ENCODE measurements at places on chromosomes 2 and 18.
A peak's percentile ranks its signal among the peaks of the same experiment; 100 is the strongest.

DNA sequence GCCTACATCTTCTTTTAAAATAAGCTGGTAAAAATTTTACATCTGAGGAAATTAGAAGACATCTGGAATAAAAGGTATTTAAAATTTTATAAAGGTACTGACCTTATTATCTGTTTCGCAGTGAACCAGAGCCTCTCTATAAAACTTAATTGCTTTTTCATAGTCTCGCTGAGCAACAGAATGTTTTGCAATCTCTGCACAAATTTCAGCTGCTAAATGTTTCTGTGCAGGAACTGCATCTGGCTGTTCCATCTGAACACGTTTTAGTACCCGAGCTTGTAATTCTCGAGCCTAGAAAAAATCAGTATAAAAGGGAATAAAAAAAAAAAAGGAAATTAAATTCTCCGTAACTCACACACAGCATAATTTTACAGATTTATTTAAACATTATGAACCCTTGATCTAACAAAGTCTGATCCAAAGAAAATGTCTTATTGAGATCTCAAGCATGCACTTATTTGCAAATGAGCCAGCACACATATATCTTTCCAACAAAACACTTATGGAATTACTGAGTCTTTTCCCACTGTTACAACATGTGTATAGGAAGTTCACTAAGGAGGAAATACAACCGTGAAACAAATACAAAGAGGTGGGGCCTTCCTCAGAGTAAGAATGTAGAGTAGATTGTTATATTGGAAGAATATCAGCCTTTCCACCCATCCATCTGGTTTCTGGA lies 51.8 kb downstream of the TTC21B start:
- DNase-seq: no peak

GRCh38 chr2:174971868-174972781 lies 33.1 kb downstream of the CHN1 start:
- DNase-seq: no peak

GRCh38 chr2:68387408-68388350 lies 22.6 kb downstream of the PLEK start:
- DNase-seq: no peak

- no peak for DNase-seq
Observed at GRCh38 chr18:6221602-6222014, 193.1 kb downstream of the L3MBTL4 start.

DNA sequence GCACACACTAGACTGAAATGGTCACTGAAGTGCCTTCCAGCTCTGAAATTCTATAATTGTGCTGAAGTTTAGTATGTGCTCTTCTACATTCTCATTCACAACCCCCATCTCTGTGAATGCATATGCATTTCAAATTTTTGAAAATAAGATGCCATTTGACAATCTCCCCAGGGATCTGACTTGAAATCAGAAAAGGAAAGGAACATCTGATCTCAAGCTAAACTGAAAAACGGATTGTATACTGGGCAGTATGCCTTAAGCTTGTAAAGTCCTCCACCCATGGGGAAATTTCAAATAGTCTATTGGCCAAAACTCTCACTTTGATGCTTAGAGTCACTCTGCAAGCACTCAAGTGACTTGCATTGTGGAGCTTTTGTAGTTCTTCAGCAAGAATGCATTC lies 22.9 kb downstream of the FAP start:
- no peak for DNase-seq

DNA sequence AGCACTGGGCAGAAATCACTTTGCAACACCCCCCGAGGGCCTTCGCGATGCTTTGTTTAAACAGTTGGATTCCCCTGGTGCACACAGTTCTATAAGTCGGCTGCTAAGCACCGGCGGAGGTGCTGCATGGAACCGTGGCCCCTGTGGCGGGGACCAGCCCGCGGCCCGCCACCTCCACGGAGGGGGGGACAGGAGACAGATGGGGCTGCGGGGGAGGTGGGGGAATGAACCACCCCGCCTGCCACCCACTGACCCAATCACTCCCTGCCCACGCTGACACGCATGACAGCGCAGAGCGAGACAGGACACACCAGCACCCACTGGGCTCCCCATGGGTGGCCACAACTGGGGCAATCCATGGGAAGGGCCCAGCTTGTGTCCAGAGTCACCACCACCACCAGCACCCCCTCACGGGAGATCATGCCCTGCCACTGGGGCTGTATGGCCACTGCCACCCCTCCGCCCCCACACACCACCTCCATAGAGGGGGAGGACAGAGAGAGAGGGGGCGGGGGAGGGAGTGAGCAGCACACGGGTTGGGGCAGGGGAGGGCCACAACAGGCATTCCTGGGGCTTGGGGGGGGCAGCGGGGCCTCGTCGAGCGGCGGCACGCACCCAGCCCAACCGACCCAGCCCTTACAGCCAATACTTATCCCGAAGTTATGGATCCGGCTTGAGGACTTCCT lies 118.3 kb upstream of the ANKRD30BL start:
- no peak for DNase-seq

DNA sequence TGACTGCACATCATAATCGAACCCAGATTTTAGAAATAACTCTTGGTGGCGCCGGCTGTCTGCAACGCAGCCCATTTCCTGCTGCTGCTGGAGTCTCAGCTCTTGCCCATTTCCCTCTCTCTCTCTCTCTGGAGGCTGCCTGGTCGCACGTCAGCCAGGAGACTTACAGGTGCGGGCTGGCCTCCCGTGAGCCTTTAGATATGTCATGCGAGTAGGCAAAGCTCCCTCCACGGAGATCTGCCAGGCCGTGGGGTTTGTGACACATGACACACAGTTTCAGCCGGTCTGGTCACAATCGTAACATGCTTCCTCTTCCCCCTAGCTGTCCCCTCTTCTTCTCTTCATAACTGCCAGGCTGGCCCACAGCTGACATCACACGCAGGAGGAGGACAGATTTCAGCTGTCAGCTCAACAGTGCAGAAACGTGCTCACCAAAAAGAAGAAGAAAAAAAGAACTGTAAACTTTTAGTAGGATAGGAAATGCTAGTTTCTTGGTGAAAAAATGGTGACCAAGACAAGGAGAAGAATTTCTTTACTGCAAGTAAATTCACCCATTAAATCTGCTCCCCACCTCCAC lies 489.3 kb downstream of the ZNF516 start:
- no peak for DNase-seq

DNA sequence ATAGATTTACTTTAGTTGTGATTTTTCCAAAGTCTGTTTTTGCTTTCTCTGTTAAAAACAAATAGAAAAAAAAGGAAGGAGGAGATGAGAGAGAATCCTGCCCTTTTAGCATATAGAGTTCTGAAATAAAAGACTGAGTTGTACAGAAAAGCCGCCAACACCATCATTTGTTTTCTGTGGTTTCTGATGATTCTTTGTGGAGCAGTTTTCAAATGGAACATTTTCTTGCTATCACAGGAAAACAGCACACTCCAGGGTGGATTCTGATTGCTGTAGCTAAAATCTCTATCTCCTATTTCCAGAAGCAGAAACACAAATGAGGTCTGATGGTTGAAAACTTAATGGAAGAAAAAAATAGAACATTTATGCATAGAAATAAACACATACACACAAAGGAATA lies 144.6 kb upstream of the L3MBTL4 start:
- no peak for DNase-seq

GRCh38 chr2:163731735-163732134 lies 4.1 kb downstream of the FIGN start:
- no peak for DNase-seq

DNA sequence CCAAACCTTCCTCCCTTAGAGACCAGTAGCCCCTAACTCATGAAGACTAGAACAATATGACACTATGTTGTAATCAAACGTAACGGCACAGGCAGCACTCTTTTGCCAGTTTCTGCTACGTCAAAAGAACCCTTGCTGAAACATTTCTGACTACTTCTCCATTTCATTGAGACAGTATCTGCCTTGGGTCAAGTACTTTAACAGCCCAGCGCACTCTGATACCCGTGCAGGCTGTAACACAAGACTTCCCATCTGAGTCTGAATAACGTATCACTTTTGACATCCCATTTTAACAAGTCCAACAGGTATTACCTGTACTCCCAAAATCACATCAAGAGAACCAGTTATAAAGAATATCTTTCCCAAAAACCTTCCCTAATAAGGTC lies 38.4 kb downstream of the TBC1D8 start:
- no peak for DNase-seq

- DNase-seq: no peak
Observed at GRCh38 chr2:173568054-173568453, 213.4 kb downstream of the CDCA7 start.

DNA sequence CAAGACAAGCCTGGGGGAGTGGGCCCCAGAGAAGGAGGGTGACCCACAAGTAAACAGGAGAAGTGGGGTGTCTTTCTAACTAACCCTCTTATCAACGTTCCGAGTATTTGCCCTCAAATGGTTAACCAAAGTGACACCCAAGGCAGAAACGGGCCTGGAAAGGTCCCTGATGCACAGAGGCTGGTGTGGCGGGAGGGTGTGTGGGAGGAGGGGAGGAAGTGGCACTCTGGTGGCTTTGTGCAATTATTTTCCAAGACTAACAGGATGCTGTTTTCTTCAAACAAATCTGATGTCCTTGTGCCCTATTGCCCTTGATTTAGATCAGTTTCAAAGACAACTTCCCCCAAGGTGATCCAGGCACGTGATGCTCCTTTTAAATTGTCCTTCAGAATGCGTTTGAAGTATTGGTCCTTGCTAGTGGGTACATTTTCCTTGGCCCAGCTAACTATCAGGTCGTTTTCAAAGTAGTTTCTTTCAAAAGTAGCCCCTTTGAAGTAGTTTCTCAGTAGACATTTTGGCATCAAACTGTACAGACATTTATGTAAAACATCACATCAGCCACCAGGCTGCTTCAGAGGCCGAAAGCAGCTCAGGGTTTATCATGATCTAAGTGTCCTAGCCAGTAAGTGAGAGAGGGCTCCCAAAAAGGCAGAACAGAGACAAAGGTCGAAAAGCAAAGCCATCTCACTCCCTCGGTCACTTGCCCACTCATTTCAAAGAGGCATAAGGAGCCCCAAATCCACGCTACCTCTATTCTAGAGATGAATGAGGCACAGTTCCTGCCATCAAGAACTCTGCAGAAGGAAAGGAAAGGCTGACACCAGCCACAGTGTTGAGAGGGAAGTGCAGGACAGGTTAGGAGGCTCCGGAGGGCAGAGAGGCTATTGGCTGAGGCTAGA lies 371.1 kb upstream of the ID2 start:
- no peak for DNase-seq

DNA sequence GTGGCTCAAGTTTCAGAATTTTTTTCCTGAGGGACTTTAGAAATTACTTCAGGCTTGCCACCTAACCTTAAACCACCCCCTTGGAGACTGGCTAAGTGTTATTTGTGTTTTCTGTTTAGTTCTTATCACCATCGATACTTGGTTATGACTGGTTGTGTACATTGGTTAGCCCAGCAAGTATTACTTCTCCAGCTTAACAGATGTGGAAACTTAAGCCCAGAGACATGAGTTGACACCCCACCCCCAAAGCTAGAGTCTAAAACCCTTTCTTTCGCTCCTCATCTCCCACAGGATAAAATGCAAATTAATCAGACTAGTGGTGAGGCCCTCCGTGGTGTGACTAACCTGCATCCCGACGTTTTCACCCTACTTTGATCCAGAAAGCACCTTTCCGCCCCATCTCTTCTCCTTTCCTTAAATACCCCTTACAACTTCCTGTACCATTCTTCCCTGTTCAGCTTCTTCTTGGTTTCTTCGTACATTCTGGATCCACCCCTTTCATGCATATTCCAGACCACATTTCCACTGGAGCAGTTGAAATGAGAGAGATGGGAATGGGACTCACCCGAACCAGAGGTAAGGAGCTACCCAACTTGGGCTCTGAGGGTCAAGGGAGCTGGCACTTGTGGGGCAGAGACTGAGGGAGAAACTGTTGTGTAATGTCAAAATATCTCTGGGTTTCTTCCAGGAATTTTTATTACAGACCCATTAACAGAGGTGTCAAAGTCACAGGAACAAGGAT lies 819 bp upstream of the MAP3K2 start:
- DNase-seq: no peak

DNA sequence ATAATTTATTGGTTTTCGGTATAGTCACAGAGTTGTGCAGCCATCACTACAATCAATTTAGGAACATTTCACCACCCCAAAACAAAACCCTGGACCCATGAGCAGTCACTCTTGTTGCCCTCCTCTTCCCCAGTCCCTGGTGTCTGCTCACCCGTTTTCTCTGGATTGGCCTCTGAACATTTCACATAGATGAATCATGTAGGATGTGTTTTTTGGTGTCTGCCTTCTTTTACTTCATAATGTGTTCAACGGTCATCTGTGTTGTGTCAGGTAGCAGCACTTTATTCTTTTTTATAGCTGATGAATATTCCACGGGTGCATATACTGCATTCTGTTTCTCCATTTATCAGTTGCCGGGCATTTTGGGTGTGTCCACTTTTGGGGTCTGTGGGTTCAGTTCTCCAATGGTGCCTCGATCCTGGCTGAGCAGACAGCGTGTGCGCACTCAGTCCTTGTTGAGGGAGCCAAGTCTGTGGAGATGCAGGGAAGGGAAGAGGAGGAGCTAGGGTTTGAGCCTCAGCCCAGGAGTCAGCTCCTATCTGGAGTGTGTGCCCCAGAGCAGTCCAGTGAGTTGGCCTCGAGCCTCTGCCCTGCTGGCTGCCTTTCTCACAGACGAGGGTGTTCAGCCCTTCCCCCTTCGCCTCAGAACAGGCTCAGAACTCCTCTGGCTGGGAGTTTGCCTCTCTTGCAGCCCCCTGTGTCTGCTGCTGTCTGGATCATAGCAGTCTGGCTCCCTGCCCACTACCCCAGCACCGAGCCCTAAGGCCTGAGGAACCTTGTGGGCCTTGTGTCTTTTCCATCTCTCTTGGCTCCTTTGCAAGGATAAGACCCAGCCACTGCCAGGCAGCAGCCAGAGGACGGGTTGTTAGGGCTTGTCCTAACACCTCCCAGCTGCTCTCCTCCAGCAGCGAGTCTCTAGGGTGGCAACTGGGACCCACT lies 18.0 kb downstream of the C2orf74 start:
- DNase-seq: peak; percentile 27

GRCh38 chr2:95022309-95023221 lies 2.9 kb upstream of the MAL start:
- DNase-seq: peak; percentile 8

GRCh38 chr2:62263076-62263715 lies 67.3 kb downstream of the B3GNT2 start:
- DNase-seq: no peak

DNA sequence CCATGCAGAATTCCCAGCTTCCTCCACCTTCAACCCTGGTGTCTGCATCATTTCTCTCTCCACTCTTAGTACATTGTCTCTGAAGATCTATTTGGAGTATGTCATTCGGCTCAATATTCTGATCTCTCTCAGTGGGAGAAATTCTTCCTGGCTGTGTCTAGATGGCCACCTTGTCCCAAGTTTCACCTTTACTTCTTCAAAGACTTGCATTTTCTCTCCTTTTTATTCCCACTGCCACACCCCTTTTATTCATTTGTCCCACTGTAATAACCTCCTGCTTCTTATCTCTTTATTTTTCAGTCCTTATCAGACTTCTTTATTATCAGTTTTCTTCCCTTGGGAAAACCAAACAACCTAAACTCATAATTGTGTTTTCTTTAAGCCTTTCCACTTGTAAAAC lies 54.3 kb upstream of the CERS6 start:
- DNase-seq: no peak

GRCh38 chr2:224971214-224971613 lies 71.1 kb downstream of the DOCK10 start:
- DNase-seq: no peak

- DNase-seq: no peak
Observed at GRCh38 chr18:55783921-55784320, 195.9 kb upstream of the TCF4 start.

Measured in skeletal muscle cell (primary cell).